Testis (tissue), 5 donors: ENCODE measurements at places on chromosomes 1 and 21.
A peak's percentile ranks its signal among the peaks of the same experiment; 100 is the strongest.

DNA sequence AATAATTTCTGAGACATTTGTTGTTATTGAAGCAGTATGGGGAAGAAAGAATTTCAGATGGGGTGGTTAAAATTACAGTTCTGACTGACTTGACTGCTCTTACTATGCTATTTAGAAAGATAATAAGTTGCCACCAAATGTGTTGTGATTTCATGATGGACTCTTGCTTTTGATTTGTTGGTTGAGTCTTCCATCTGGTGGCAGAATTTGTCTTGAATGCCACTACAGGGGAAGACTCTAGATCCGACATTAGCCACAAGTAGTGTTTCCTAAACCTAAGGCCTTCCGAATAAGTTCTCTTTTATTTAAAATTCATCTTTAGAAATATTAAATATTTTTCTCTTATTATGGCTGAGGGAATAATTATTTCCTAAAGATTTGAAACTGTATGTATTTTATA is 190.9 kb upstream of the ADGRL4 start:
- DNase-seq = no peak

GRCh38 chr1:109805486-109806165 is 41.9 kb upstream of the EPS8L3 start:
- no peak for DNase-seq

- DNase-seq = peak; percentile 76
Measured at GRCh38 chr1:108643492-108644335, 17.2 kb downstream of the HENMT1 start.

GRCh38 chr1:2345297-2346075 is 45.9 kb downstream of the MORN1 start:
- DNase-seq = no peak

- no peak for DNase-seq
Measured at GRCh38 chr1:64077281-64077940, 126.0 kb upstream of the UBE2U start.

DNA sequence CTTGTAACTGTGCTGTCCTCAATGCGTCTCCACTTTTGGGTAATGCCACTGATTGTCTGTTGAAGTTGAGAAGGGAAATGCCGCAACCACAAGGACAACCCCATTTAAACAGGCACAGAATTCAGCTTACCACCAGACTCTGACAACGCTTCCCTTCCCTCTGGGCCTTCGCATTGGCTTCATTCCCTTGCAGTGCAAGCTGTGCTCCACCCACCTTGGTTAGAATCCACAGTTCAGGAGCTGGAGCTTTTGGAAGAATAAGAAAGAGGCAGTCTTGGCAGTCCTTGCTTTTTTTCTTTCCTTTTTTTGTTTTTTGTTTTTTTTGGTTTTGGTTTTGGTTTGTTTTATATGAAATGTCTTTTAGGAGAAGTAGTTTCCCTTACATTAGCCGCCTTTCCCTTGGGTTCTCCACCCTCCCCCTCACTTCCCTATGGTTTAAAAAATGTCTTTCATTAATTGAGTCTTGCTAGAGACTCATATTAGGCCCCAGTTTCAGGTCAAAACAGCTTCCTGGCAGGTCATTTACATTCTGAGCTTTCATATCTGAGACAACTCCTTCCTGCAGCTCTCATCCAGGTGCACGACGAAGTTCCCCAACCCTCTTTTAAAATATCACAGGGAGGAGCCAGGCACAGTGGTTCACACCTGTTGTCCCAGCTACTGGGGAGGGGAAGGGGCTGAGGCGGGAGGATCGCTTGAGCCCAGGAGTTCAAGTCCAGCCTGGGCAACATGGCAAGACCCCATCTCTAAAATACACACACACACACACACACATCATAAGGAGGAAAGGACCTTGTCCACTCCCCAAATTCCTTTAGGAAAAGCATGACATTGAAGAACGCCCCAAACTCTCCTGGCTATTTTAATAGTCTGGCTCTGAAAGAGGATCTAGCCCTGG is 20.7 kb upstream of the LAX1 start:
- peak; percentile 69 for DNase-seq

GRCh38 chr1:32554288-32554687 is 15.1 kb downstream of the ZBTB8A start:
- no peak for DNase-seq

DNA sequence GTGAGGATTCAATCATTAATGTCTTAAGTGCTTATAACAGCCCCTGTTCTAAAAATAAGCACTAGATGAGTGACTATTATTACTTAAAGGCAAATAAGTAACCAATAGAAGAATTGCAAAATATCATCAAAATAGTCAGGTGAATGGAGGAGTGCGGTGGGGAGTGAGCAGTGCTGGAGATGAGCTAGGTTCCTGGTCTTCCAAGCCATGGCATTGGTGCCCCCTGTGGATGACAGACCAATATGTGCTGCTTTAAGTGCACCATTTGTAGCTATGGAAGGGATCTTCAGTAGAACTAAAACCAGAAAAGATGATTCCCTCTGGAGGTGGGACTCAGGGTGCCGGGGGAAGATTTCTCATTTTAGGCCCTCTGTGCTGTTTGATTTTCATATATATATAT is 46.1 kb upstream of the SLC30A1 start:
- no peak for DNase-seq

DNA sequence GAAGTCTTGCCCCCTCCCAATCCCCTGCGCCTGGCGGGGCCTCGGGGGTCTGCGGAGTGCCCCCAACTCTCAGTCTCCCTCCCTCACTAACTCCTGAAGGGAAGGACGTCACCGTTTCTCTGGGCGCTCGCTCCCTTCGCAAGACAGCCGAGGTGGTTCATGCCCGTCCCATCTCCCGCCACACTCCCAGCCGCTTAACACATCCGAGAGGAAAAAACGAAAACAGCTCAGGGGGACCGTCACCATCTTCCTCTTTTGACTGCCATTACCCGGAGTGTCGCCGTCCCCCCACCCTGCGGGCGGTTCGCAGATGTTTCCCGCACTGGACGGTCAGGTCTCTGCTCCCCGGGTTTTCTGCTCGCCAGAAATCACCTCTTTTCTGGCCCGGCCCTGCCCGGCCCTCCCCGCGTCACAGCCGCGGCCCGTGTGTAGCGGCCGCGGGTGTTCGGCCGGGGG is 532 bp downstream of the ERO1B start:
- DNase-seq = peak; percentile 56

DNA sequence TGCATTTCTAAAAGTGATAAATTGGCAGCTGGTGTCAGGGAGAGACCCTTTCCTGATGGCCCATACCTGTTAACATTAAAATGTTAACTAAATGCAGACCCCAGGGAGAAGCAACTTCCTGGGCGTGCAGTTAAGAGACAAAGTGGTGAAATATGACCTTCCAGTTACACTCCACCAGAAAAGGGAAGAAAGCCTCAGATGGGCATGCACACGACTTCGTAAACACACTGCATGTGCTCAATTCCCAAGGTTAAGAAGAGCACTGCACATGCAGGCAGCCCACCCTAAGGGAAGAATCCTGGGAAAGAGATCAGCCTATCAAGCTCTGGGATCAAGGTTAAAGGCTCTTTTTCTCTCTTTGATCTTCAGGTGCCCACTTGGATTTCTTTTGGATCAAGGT is 9.7 kb upstream of the GBP6 start:
- DNase-seq = no peak

DNA sequence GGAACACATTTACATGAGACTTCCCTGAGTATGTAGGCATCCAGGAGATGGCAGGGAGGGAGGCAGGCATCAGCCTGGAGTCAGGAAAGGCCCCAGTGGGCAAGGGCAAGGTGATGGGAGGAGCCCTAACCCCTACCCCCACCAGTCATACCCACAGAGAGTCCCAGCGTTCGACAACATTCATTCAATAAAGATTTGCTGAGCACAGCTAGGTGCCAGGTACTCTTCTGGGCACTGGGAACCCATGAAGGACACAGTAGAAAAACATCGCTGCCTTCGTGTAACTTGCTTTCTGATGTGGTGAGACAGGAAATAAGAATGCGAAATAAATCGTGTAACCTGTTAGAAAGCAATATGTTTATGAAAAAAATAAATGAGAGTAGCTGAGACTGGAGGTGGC is 77.3 kb upstream of the GADD45A start:
- no peak for DNase-seq

- peak; percentile 91 for DNase-seq
Measured at GRCh38 chr1:40338745-40339419, 21.8 kb upstream of the COL9A2 start.

DNA sequence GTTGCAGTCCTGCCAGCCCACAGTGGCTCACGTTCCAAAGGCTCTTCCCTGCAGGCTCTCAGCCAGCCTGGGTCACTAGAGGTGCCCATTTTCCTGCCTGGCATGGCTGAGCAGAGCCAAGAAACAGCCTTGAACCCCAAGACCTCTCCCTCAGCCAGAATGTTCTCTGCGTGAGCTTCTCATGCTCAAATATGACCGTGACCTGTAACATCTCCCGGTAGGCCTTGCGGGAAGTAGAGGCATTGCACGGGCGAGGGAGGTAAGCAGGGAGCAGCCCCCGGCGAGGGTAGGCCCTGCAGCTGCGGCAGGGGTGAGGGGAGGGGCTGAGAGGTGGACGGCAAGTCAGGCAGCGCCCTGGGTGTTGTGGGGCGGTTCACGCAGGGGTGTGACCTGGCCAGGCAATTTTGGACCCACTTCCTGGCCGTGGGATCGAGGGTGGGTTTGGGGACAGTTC is 20.0 kb downstream of the RRP1 start:
- no peak for DNase-seq

DNA sequence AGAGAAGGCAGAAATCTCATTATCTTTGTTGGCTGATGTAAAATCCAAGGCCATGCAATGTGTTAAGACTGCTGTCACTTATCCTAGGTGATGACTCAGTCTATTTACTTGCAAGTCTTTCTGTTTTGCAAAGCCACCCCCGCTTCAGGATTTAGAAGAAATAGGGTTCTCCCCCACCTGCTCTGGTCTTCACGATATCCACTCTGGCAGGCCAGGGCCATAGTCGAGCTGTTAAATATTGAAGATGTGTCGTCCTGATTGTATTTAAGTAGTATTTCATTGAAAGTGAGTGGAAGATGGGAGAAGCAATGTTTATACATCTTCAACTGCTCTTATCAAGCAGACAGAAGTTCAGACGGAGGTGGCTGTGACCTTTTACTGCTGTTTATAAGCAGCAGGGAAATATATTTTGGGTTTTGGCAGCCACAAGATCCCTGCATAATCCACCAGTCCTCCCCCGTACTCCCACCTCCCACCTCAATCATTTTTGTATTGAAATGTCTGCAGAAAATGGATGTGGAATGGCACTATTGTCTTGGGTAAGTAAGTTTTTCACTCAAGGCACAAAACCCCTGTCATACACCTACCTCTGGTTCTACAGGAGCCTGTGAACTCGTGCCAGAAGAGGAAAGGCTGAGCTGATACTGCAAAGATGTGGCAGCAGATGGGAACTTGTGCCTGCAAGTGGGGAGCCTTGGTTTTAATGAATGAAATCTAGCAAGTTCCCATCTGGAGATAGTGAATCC is 117.4 kb downstream of the MRPS6 start:
- DNase-seq = no peak

- no peak for DNase-seq
Measured at GRCh38 chr1:115168026-115168425, 78.7 kb upstream of the TSPAN2 start.

- DNase-seq = peak; percentile 23
Measured at GRCh38 chr1:224502459-224503160, 68.0 kb upstream of the WDR26 start.

DNA sequence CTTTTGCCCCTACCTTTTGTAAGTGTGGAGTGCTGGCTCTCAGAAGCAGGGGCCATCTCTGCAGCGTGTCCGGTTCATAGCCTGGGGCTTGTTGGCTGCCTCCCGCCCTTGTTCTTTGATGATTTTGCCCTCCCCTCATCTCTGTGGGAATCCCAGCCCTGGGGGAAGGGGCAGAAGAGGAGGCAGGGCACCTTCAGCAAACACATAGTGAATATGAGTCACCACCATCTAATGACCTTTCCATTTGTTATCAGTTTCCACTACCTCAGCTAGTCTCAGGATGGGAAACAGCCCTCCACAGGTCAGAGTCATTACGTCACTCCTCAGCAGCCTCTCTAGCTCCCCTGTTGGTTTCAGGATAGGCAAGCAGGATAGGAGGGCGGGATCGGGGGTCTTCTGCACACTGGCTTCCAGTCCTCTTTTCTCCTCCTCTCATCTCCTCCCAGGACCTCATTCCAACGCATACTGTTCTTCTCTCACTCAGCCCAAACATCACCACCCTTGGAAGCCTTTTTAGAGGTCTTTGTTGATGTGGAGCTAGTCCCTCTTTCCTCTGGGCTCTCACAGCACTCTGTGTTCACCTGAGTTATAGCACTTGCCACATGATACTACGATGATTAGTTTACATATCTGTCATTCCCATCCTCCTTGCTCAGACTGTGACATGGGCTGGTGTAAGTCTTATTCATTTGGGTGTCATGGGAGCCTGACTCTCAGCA is 15.8 kb downstream of the GADD45A start:
- no peak for DNase-seq

- DNase-seq = no peak
Measured at GRCh38 chr1:11178021-11179015, 10.8 kb upstream of the ANGPTL7 start.

DNA sequence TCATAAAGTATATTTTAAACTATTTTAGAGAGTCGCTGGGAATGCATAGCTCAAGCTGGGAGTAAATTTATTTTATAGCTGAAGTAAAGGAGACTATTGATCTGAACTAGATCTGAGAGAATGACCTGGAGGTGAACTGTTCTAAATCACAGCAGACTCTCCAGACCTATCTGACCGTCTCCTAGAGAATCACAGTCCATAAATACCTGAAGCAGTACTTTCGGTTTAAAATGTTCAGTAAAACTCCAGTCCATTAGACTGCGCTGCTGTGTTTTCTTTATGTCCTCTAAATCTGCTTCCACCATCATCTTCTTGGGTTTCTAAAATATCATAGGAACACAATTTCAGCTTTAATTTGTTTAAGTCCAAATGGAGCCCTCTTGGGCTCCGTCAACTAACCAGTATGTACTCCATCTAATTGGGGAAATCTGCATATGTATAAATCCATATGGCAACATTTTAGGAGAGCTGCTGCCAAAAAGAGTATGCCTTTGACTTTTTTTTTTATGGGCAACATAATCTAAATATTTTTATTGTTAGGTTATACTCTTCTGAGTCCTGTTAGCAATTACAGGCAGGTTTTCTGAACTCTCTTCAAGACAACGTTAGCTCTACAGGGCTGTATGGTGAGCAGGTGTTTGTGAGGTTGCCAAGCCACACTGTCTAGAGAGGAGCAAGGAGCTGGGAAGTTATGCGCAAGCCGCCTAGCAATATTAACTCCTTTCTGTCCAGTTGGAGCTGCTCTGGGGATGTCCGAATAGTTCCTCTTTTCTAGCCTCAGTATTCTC is 111.2 kb downstream of the SPAG17 start:
- no peak for DNase-seq
